Stimulated activated CD8-positive, alpha-beta memory T cell treated with anti-CD3 and anti-CD28 coated beads, Interleukin-15, amount 100 ng/mL, for 48 hours (primary cell): ENCODE measurements at places on chromosomes 2 and 18.

GRCh38 chr2:96502891-96503636 lies 2.1 kb downstream of the NEURL3 start:
- no peak for DNase-seq

DNA sequence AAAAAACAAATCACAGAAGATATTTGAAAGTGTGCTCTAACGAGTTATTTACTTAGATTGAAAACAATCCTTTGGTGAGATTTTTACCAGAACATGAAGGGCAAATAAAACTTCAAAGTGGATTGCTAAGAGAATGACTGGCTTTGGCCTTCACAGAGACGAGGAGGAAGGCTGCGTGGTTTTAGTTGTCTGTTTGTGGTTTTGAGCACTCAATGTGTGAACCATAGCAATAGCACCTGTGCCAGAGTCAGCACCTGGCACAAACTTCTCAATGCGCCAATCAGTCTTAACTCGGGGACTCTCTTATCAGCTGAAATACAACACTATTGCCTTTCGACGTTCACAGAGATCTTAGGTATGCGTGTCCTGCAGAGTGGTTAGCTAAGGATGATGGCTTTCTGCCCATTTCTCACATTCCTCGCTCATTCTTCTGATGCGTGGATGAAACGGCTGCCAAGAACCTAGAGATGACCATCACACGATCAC lies 70.0 kb downstream of the MBP start:
- no peak for DNase-seq

GRCh38 chr2:223251656-223252229 lies 199.8 kb downstream of the KCNE4 start:
- DNase-seq: no peak

DNA sequence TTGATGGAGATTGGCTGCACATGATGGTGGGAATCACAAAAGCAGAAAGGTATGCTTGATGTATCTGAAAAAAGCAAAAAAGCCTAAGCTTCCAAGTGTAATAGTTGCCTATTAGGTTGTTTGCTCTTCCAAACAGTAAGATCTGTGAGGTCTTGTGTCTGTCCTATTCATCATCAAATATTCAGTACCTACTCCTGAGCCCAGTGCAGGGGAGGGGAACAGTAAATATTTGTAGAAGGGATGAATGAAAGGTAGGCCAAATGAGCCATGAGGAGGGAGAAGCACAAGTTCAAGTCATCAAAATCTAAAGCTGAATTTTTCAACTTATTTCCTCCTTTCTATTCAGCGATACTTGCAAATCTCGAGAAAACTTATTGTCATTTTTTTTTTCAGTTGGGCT lies 153.2 kb upstream of the ETAA1 start:
- DNase-seq: no peak

DNA sequence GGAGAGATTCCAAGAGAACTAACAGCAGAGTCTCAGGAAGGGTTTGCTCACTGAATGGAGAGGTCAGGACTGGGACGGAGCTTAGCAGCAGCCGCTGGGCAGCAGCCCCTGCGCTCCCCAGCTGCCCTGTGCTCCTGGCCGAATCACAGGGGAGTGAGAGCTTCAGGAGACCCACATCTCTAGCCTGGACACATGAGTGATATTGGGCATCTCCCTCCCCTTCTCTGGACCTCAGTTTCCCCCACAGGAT lies 511 bp downstream of the MATN3 start:
- no peak for DNase-seq
